ENCODE measurements at places on chromosomes 1 and 21. TPM values are rescaled to one million over a fixed set of nuclear protein-coding genes. Genes with fewer than 3 reads are reported as not detected.

DNA sequence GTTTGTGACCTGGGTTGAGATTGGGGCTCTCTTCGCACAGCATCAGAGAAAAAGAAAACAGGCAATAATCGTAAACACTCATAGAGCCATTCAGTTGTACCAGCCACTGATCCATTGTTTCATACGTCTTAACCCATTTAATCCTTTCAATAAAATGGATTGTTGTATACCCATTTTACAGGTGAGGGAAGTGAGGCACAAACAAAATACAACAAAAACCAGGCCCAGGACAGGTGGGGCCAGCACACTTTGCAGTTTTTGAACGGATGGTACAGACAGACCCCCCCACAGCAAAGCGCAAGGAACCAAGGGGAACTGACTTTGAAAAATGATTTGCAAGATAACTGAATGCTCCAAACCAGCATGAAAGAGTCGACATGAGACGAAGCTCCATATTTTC, 4.3 kb upstream of the FHAD1 start:
- peaks cover 7% of the 10 kb centered on the region for H3K4me1 ChIP-seq
- H3K27ac ChIP-seq: no peak overlapping the region
- H3K36me3 ChIP-seq: no peaks in the 10 kb centered on the region

DNA sequence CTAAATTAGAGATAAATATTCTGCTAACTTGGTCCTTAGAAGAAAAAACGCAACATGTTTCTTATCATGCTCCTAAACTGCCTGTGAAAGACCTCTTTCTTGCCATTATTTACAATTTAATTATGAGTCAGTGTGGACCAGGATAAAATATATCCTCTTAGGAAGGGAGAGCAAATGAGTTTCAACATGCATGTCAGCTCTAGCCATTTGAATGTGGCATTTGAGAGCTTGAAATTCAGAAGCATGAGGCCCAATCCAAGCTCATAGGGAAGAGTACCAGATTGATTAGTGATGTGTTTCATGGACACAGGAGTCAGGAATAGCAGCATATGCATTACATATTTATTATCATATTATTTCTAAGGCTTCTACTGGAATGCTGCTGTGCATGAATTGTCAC, 39.3 kb downstream of the TBX15 start:
- no peak overlapping the region for H3K27ac ChIP-seq
- no peaks in the 10 kb centered on the region for H3K36me3 ChIP-seq
- peaks cover 4% of the 10 kb centered on the region for H3K27me3 ChIP-seq
- H3K4me3 ChIP-seq: no peak overlapping the region

DNA sequence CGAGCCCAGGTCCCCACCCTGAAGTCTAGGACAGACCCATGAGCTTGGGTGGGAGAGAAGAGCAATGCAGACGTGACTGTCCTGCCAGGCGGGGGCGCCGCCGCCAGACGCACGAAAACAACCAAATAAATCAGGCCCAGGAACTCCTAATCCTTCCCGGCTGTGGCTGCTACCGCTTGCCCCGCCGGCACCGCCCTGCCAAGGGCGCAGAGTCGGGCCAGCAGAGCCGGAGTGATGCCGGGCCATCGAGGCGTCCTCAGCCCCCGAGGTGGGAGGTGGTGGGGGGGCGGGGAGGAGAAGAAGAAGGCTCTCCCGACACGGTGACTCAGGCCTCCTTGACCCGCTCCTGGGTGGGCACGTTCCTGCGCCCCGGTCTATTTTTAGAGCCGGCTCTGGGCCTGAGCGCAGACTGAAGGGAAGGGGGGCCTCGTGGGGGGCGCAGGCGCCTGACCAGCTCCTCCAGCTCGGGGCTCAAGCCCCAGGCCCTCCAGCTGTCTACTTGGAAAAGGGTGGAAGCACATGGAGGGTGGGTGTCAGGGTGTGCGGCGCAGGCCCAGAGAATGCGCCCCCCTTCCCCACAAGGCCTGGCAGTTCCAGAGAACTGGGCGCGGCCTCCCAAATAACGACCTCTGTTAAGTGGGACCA, 10.7 kb upstream of the COL16A1 start:
- H3K27me3 ChIP-seq: peaks cover 3% of the 10 kb centered on the region
- peak; percentile 49 for DNase-seq
- H3K4me3 ChIP-seq: no peak overlapping the region
- H3K36me3 ChIP-seq: no peaks in the 10 kb centered on the region

DNA sequence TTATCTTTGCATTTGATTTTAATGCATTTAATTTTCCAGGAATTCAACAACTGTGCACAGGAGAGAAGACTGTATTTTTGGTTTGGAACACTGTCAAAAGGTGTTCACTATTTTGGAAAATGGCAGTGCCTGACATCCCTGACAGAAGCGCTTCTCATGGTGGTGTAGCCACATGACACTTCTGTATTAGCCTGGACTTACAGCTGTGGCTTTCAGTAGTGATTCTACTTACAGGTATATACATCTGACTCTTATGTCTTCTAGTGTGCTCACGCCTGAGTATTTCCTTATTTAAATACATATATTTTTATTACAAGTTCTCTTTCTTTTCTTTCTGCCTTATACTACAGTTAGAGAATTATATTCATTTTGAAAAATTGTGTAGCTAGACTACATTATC, 52.3 kb upstream of the C8B start:
- no peaks in the 10 kb centered on the region for H3K4me1 ChIP-seq
- no peak overlapping the region for H3K4me3 ChIP-seq
- DNase-seq: no peak
- no peak overlapping the region for H3K27ac ChIP-seq
- H3K27me3 ChIP-seq: no peaks in the 10 kb centered on the region

GRCh38 chr21:20459838-20460237, 538.4 kb upstream of the NCAM2 start:
- no peak for DNase-seq
- H3K36me3 ChIP-seq: no peaks in the 10 kb centered on the region
- H3K4me1 ChIP-seq: no peaks in the 10 kb centered on the region
- H3K4me3 ChIP-seq: no peak overlapping the region
- no peak overlapping the region for H3K27ac ChIP-seq

GRCh38 chr1:41622402-41622801, 137.9 kb upstream of the EDN2 start:
- peak; percentile 64 for DNase-seq
- peaks cover 36% of the 10 kb centered on the region for H3K4me1 ChIP-seq
- H3K4me3 ChIP-seq: no peak overlapping the region
- H3K36me3 ChIP-seq: no peaks in the 10 kb centered on the region

DNA sequence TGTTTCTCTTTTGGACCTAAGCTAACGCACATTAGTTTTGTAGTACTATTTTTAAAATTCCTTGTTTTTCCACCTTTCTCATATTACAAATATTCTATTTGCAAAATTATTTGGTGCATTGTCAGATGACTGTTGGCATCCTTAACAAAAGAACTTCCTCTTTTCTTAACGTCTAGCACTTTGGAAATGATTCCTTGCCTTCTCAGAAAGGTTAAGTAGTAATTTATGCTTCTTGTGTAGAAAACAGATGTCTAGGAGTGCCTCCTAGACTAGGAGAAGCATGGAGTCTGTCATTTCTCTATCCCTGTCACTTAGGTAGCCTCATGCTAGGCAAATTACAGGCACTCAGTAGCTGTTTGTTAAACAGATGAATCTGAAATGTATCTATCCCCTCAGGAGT, 64.4 kb downstream of the HSPA13 start:
- no peak overlapping the region for H3K27ac ChIP-seq
- no peak for DNase-seq
- no peak overlapping the region for H3K4me3 ChIP-seq
- no peaks in the 10 kb centered on the region for H3K27me3 ChIP-seq
- no peaks in the 10 kb centered on the region for H3K36me3 ChIP-seq
- no peaks in the 10 kb centered on the region for H3K4me1 ChIP-seq

GRCh38 chr1:156511644-156512043, 11.1 kb upstream of the MEF2D start:
- DNase-seq: peak; percentile 69
- no peaks in the 10 kb centered on the region for H3K27me3 ChIP-seq
- H3K36me3 ChIP-seq: no peaks in the 10 kb centered on the region

DNA sequence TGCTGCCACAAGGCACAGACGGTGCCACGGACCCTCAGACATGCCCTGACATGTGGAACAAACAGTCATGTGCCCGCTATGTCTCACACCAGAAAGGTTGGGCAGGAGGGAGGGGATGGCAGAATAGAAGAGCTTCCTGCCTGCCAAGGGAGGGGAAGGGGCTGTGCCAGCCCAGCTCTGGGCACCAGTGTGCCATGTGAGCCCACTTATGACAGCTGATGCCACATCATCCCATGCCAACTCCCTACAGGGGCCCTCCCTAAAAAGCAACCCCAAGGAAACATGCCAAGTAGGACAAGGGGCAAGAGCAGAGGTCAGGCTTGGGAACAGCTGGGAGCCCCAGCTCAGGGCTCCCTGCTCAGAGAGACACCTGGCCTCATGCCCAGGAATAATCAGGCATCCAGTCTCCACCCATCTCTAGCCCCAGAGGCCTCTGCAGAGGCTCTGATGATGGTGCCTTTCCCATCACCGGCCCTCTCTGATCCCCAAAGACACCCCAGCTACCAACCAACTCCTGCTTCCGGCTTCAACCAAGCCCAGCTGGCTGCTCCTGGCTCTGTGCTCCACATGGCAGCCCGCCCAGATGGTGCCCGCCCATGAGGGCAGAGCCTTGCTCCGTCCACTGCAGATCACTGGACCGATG, 10.3 kb downstream of the ADGRB2 start:
- peaks cover 24% of the 10 kb centered on the region for H3K4me1 ChIP-seq
- H3K4me3 ChIP-seq: no peak overlapping the region
- DNase-seq: peak; percentile 18

The PRRX1 gene
- polyA plus RNA-seq: 54.7 TPM

DNA sequence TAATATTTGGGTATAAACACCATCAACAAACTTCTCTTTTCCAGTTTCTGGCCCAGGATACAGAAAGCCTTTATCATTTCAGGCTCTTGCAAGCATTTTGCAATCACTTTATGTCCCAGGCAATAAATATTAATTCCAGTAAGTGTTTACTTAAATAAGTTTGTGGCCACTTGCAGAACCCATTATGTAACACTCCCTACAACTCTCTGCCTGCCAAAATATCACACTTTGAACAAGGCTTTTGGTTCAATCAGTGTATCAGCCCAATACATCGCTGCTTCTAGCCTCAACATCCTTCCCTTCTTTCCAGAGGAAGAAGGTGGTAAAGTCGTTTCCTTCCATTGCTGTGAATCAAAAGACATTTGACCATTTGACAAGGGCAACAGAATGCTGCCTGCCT, 203.0 kb upstream of the USP25 start:
- no peak for DNase-seq
- H3K27ac ChIP-seq: no peak overlapping the region
- no peaks in the 10 kb centered on the region for H3K4me1 ChIP-seq
- no peaks in the 10 kb centered on the region for H3K36me3 ChIP-seq
- no peak overlapping the region for H3K4me3 ChIP-seq
- no peaks in the 10 kb centered on the region for H3K27me3 ChIP-seq

- H3K27me3 ChIP-seq: no peaks in the 10 kb centered on the region
- DNase-seq: no peak
- H3K4me3 ChIP-seq: no peak overlapping the region
- H3K27ac ChIP-seq: no peak overlapping the region
Measured at GRCh38 chr1:199132006-199132405, 493.2 kb downstream of the PTPRC start.

The MINDY1 gene
- 7.3 TPM for polyA plus RNA-seq

DNA sequence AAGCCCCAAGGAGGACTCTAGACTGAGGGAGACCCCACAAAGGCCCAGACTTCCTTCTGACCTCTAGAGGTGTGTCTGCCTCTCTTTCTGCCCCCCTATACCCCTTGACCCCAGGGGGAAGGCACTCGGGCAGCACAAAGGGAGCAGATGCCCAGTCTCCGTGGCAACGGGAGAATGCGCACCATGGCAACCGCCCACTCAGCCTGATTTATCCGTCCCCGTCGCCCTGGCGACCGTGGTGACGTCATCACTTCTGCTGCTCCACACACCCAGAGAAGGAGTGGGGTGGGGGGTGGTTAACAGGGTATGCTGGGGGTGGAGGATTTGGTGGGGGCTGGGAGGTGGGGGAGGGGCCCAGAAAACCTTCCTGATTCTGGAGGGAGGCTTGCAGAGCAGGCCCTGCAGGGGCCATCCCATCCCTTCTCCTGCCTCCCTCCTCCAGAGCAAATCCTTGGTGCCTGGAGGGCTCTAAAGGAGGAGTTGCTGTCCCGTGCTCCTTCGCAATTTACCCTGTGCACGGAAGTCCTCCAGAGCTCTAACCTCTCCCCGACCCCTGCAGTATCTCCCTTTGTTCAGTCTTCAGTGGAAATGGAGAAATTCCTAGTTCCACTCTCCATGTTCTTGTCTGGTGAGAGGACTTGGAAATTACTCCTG, 6.3 kb downstream of the CELF3 start:
- no peak overlapping the region for H3K4me3 ChIP-seq
- H3K27ac ChIP-seq: no peak overlapping the region
- H3K36me3 ChIP-seq: no peaks in the 10 kb centered on the region
- H3K4me1 ChIP-seq: no peaks in the 10 kb centered on the region
- peak; percentile 55 for DNase-seq
- H3K27me3 ChIP-seq: peaks cover 47% of the 10 kb centered on the region

DNA sequence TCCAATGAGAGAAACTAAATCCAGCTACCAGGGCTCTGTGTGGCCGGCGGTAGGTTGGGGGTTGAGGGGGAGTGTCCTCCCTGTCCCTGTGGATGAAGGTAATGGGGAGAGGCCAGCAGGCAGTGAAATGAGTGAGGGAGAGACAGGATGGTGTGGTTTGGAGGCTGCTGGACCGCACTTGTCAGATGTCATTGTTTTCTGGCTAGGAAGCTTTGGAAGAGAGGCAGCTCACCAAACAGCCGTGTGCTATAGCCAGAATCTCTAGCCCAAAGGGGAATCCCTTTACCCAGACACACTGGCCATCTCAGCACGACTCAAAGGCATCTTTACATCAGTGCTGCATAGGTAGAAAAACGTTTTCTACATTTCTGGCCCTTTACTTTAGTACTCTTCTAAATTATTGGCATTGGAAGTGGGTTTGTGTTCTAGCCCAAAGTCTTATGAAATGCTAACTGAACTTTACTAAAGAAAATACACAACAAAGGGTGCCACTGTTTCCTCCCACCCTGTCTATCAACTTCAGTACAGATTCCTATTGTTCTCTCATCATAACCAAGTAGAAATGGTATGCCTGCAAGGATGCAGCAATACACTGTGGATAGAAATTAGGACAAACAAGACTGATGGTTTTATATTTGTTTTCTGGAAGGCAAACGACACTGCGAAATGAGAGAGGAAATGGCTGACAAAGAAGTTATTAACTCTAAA, 95.9 kb upstream of the COA6 start:
- no peaks in the 10 kb centered on the region for H3K36me3 ChIP-seq
- H3K4me3 ChIP-seq: no peak overlapping the region
- no peaks in the 10 kb centered on the region for H3K4me1 ChIP-seq
- H3K27me3 ChIP-seq: no peaks in the 10 kb centered on the region
- H3K27ac ChIP-seq: no peak overlapping the region

DNA sequence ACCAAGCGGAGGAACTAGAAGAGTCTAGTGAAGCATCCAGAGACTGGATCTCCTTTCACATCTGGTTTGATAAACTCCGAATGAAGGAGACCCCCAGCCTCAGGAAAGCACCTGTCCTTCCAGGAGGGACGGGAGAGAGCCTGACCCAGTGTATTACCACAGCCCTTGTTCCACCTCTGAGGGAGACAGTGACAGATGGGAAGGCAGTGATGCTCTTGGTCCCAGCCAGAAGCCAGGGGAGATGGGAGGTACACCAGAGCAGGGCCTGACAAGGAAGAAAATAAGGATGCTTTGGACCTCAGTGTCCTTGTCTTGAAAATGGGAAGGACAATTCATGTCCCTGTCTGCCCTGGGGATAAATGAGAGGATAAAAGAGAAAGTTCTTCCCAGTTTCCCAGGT, 3.5 kb downstream of the KLHDC7A start:
- H3K27ac ChIP-seq: no peak overlapping the region
- no peaks in the 10 kb centered on the region for H3K4me1 ChIP-seq
- H3K27me3 ChIP-seq: no peaks in the 10 kb centered on the region
- no peak overlapping the region for H3K4me3 ChIP-seq

- H3K27me3 ChIP-seq: no peaks in the 10 kb centered on the region
- no peaks in the 10 kb centered on the region for H3K36me3 ChIP-seq
- H3K27ac ChIP-seq: peak overlapping the region; percentile 39
- peaks cover 16% of the 10 kb centered on the region for H3K4me1 ChIP-seq
Measured at GRCh38 chr1:67937651-67938050, 104.4 kb upstream of the GNG12 start.
